ENCODE measurements at places on chromosomes 11 and 22. TPM values are rescaled to one million over a fixed set of nuclear protein-coding genes. Genes with fewer than 3 reads are reported as not detected.

The CHRDL2 gene
- 0.30 TPM for total RNA-seq

The WNT11 gene
- total RNA-seq: 1.9 TPM

GRCh38 chr11:122815900-122816299 lies 22.4 kb upstream of the CRTAM start:
- DNase-seq: no peak

GRCh38 chr22:46100401-46101105 lies 49.8 kb upstream of the PPARA start:
- no peak for DNase-seq

DNA sequence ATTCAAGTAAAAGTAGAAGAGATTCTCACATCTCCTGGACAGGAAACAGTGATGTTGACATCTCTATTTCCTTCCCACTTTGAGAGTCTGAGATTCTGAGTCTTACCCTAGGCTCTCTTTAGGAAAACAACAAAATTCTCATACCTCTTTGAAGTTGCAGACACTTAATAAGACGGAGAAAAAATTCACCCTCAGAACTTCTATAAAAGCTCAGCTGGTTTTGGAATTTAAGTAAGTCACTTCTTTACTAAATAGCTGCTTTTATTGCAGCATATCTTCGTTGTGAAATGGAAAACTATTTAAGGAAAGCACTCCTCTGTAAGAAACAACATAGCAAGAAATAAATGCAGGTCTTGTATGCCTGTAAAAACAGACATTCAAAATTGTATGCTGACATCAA lies 79.1 kb downstream of the MSANTD4 start:
- no peak for DNase-seq

- peak; percentile 41 for DNase-seq
These were observed 129.0 kb downstream of the NECTIN1 start for GRCh38 chr11:119599864-119600541.

GRCh38 chr11:102476069-102476468 lies 23.5 kb upstream of the TMEM123 start:
- DNase-seq: no peak

The LMO2 gene
- total RNA-seq: 22.3 TPM

GRCh38 chr22:30312053-30312452 lies 14.7 kb downstream of the TBC1D10A start:
- no peak for DNase-seq

DNA sequence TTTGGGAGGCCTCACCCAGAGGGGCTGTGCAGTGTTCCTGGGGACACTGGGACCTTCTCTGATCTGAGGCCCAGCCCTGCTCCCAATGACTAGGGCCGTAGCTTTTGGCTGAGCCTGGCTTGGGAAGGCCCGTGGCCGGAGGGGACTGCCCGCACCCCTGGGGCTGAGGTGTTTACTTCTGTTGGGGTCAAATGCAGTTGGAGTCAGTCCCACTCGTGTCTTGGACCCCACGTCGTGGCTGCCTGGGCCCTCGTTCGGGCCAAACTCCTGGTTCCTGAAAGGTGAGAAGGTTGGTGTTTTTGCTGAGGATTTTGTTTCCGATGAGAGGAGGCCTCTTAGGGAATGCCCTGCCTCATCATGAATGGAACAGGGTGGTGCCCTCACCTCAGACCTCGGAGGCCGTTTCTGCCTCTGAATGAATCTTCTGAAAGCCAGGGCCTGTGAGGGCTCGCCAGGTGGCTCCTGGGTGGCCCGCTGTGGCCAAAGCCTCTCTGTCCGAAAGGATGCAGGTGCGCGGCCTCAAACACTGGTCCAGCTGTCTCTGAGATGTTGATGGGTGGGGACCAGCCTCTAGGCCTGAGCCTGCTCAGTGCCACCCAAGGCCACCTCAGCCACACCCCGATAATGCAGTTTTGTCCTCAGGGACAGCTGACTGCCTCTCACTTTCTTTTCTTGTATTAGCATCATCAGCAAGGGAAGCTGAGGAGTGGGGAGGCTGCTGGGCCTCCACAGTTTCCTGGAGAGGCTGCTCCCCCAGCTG lies 40.3 kb upstream of the A4GALT start:
- no peak for DNase-seq

GRCh38 chr11:117936973-117937372 lies 7.8 kb upstream of the TMPRSS13 start:
- DNase-seq: no peak

The BIRC3 gene
- 3.9 TPM for total RNA-seq

GRCh38 chr11:31870609-31871309 lies 59.6 kb upstream of the PAX6 start:
- peak; percentile 39 for DNase-seq

- DNase-seq: no peak
These were observed 4.5 kb downstream of the CD81 start for GRCh38 chr11:2381494-2382128.

GRCh38 chr11:1070594-1071462 lies 3.8 kb upstream of the MUC2 start:
- no peak for DNase-seq

GRCh38 chr22:26364066-26365015 lies 64.7 kb upstream of the ASPHD2 start:
- no peak for DNase-seq

DNA sequence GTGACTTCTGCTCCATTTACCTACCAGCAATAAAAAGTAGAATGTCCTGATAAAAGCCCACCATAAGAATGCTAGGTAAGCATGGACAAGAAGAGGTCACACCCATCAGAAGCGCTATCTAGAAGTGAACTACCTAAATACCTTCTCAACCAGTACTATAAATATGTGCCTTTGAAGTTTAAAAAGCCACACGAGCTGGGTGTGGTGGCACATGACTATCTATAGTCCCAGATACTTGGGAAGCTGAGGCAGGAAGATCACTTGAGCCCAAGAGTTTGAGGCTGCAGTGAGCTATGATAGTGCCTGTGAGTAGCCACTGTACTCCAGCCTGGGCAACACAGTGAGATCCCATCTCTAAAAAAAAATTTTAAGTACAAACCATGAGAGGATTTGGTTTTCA lies 66.7 kb downstream of the PACSIN2 start:
- DNase-seq: no peak

DNA sequence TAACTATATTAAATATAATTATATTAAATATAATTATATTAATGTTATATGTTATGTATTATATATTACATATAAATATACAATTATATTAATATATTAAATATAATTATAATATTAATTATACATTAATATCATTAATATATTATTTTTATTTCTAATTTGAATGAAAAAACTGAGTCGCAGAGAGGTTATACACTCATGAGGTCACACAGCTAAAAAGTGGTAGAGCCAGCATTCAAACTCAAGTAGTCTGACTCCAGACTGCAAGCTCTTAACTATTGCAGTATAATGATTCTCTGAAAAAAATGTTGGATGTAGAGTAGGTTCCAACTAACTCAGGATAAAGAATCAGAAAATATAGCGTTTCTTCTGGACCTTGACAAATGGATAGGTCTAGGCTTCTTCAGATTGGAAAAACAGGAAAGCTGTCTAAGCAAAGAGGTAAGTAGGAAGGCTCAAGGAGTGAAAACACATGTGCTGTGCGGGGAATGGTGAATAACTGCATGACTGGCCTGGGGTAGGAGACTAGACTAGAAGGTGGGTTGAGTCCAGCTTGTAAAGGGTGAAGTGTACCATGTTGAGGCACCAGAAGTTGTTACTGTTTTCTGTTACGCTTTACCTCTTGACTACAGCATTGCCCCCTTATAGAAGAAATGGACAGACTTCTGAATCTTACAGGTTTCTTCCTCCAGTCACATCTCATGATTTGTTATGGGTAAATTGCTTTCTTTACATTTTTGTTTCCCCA lies 80.3 kb downstream of the TRIM44 start:
- DNase-seq: no peak

The FOLR2 gene
- 34.1 TPM for total RNA-seq

The SLC35F2 gene
- total RNA-seq: 14.8 TPM

DNA sequence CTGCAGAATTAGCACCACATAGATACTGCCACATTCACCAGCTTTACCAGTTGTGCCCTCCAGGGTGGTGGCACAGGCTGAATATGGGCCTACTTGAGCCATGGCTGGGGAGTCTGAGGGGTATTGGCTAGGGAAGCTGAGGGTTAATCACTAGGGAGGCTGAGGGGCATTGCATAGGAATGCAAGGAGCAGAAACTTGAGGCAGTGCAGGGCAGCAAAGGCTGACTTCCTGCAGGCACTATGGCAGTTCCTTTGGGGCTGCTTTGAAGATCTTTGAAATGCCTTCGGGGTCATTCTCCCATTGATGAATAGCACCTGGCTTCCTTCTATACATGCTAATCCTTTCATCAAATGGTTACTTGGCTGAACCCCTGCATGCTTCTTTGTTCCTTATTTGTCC lies 171.5 kb downstream of the RCN1 start:
- no peak for DNase-seq

The CD3E gene
- not detected for total RNA-seq

GRCh38 chr11:35038211-35038928 lies 100.6 kb upstream of the CD44 start:
- no peak for DNase-seq

- no peak for DNase-seq
These were observed 163.3 kb upstream of the CCDC90B start for GRCh38 chr11:83449338-83449913.

The MS4A4A gene
- 9.0 TPM for total RNA-seq

The HBG1 gene
- 1,550 TPM for total RNA-seq
